Stimulated activated CD8-positive, alpha-beta memory T cell treated with anti-CD3 and anti-CD28 coated beads, Interleukin-15, amount 100 ng/mL, for 1 hour (primary cell): ENCODE measurements at places on chromosomes 3 and 15.

GRCh38 chr3:13200946-13201345, 127.7 kb upstream of the IQSEC1 start:
- DNase-seq, result no peak

GRCh38 chr3:40262331-40262730, 47.2 kb upstream of the EIF1B start:
- DNase-seq, result no peak

DNA sequence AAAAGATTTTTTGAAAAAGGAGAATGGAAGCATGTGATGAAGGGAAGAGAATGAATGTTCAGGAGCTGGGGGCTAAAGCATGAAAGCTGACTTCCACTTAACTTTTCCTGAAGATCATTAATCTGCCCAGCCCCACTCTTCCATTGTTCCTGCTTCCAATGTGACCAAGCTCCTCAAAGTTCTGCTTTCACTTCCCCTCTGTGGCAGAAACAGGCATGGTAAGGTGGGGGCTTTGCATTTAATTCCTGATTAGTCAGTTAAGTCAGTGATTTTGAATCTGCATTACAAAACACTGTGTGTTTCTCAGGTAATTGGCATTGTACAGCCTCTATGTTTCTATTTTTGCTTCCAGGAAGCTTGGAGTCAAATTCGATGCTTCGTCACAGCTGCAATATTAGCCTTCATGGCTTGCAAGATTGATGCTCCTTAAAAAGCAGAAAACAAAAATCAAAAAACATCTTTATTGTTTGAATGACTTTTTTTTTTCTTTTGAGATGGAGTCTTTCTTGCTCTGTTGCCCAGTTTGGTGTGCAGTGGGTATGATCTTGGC, 7.3 kb upstream of the TM6SF1 start:
- DNase-seq, result no peak

DNA sequence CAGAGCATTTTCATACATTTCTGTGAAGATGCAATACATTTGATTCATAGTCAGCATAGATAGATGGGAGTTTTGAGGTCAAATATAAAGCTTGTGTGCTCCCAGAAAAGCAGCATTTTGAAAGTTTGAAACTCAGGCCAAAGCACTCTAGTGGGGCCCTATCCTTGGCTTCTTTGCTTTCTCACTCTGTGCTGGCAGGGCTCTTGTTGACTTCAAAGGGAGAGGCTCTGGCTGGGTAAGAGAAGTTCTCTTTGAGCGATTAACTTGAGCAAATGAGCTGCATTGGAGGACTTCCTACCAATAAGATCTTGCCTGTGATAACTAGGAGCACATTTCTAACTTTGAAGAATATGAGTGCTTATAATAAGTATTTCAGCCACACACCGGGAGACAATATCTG, 214.0 kb upstream of the RARB start:
- no peak for DNase-seq

DNA sequence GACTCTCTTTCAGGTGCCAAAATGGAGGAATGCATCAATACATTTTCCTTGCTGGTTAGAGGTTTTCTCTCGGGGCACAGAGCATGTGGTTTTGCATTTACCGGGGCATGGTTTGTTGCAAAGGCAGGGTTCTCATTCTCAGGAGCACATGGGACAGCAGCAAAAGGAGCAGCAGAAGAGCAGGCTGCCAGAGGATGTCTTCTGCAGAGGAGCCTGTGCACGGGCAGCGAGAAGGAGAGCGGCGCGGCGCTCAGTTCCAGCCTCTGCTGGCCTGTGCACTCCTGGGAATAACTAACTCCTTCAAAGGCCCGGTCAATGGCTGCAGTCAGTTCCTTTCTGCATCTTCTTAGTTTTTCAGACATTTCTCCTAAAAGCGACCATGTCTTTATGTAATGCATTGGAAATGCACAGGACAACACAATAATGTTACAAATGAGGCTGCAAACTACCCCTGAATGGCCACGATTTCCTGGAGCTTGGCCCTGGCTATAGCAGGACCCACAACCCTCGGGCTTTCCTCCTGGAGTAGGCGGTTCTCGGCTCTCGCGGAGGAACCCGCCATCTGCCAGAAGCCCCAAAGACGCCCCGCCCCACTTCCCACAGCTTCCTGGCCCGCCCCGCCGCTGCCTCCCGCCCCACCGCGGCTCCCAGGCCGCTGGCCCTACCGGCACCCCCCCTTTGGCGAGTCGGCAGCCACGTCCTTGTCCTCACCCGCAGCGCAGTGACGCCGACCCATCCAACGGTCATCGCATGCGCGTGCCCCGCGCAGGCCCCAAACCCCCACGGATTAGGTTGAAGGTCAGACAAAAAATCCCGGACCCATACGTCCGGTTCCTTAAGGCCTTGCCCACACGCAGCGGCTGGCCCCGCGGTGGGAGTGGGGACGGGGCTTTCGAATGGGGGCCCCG, at the start of gene C3orf62:
C3orf62 (minus strand) TSS at position 758 of the 908 bp plus-strand sequence; CDS start at position 398, 360 bp downstream.
- peak; percentile 45 for DNase-seq

DNA sequence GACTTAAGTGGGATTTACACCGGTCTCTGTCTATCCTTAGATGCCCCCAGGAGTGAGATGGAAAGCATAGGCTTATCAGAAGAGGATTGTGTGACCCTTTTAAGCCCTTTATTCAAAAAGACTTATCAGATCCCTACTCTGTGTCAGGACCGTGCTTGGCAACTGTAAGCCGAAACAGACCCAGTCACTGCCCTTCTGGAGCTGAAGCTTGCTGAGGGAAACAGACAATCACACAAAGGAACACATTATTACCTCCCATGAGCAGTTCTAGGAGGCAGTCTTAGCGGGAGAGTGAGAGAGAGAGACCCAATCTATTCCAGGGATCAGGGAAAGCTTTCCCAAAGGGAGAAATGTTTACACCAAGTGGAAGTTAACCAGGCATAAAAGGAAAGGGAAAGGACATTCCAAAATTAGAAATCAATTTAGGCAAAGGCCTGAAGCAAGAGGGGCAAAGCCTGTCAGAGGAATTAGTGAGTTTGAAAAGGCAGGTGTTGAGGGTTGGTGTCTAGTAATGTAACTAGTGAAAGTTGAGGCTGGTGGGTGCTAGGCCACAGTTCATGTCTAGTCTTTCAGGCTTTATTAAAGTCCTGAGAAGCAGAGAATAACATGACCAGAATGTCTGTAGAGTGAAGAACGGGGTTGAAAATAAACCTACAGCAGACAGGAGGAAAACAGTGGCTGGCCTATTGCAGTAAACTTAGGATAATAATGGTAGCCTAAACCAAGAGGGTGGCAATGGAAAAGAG, 86.7 kb downstream of the THBS1 start:
- DNase-seq, result no peak

DNA sequence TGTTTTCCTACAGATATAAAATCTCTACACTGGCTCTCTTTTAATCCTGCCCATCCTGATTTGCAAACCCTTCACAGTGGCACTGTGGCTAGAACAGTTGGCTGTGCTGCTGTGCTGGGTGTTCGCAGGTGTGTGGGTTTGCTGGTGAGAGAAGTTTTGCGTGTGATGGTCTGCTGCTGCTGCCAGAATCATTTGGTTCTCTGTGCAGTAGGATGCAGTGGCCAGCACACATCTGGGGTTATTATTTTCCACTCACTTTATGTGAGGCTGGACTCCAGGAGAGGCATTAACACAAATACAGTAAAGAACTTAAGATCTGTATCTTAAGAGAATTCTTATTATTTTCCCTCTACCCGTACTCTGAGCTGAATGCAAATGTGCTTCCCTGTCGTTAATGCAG, 16.0 kb upstream of the PSMD6 start:
- DNase-seq, result no peak

GRCh38 chr3:83216919-83217594, 1455.6 kb upstream of the GBE1 start:
- no peak for DNase-seq

- no peak for DNase-seq
Measured at GRCh38 chr15:93152951-93153350, 63.9 kb upstream of the RGMA start.

DNA sequence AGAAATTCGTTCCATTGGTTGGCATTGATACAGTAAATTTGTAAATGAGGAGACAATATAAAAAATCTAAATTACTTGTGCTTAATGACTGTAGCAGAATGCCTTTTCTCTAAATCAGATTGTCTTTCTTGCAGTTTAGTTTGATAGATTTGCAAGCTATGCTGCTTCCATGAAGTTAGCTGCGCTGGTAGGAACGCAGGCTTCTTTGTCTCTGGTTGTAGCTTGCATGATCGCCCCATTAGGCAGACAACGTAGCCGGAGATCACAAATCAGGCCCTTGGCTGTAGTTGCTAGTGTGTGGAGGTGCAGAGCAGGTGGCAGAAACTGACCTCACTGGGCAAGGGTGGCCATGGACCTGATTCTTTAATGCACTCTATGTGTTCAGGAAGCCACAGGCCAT, 6.1 kb downstream of the ZIC1 start:
- DNase-seq, result no peak

GRCh38 chr15:40277471-40277870, 5.4 kb downstream of the ANKRD63 start:
- DNase-seq, result no peak

DNA sequence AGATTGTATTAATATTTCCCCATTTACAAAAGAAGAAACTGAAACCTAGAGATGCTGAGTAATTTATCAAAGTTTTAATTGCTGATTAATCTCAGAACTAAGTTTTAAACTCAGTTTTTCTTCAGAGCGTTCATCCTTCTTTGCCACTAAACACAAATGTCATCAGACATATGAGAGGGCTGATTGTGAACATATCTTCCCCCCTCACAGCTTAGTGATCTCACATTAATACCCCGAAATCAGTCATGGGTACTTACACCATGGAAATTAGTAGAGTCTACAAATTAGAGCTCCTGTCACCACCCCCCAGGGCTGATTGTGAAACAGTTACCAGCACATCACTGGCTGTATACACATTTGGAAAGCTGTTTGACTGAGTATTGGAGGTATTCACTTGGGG, 189.3 kb upstream of the SGO1 start:
- no peak for DNase-seq

DNA sequence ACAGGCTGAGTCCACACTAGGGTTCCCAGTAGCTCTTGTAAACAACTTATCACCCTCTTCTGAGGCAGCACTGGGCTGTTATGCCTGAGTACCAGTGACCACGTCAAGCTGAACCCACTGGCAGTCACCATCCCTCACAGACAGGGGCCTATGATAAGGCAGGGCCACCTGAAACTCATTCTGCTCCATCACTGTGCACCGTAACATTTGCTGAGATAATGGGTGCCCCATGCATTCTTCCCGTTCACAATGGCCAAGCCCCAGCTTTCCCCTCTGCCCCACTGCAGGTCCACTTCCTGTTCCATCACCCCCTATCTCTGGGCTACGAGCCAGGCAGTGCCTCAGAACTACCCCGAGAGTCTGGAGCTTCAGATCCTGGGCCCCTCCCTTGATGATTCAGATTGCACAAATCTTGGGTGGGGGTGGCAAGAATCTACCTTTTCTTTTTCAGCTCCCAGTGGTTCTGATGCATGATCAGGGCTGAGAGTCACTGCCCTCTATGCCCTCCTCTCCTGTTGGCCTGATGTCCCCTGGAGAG, 158.0 kb downstream of the RAB11A start:
- no peak for DNase-seq
